ENCODE measurements at places on chromosomes 2 and 18.

DNA sequence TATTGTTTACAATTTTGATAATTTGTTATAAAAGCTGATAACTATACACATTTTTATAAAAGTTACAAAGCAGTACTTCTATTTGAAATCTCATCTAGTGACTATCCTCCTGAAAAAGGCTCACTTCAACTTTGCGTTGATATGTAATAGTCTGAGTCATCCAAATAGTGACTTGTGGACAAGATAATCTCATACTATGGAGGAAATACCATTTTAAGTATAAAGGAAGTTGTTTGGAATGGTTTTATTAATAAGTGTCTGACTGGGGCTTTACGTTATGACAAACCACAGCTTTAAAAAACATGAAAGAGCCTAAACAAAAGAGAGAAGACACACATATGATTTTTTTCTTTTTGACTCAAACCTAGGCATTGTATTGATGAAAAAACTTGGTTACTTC, 272.3 kb upstream of the COL3A1 start:
- no peak for DNase-seq

DNA sequence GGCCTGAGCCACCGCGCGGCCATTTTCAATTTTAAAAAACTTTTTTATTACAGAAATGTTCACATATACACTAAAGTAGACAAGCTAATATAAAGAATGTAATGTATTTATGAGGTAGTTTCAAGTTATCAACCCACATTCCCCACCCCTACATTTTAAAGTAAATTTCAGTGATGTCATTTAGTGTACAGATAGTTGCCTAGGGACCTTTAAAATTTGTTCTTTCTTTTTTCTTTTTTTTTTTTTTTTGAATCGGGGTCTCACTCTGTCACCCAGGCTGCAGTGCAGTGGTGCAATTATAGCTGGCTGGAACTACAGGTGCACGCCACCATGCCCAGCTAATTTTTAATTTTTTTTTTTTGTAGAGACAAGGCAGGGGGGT, 2.6 kb upstream of the LIMS1 start:
- no peak for DNase-seq

DNA sequence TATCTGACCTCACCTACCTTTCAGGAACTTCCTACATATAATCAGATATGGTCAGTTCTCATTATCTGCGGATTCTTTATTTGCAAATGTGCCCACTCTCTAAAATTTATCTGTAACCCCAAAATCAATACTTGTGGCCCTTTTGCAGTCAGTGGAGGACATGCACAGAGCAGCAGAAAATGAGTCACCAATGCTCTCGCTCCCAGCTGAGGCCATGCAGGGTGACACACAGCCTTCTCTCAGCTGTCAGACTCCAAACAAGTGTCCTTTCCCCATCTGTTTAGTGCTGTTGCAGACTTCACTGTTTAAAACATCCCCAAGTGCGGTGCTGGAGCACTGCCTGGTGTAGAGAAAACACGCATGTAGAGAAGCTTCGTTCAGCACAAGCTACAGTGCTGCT, 171.9 kb upstream of the SALL3 start:
- DNase-seq, result no peak

- DNase-seq, result no peak
Observed at GRCh38 chr2:888211-888801, 62.3 kb upstream of the SNTG2 start.

- no peak for DNase-seq
Observed at GRCh38 chr2:25255745-25256487, 85.8 kb downstream of the DNMT3A start.

GRCh38 chr2:85522090-85522647, 16.8 kb upstream of the MAT2A start:
- no peak for DNase-seq

- DNase-seq, result no peak
Observed at GRCh38 chr2:98868548-98869271, 67.3 kb downstream of the CRACDL start.

- no peak for DNase-seq
Observed at GRCh38 chr18:55250768-55251173, 291.5 kb upstream of the CCDC68 start.

DNA sequence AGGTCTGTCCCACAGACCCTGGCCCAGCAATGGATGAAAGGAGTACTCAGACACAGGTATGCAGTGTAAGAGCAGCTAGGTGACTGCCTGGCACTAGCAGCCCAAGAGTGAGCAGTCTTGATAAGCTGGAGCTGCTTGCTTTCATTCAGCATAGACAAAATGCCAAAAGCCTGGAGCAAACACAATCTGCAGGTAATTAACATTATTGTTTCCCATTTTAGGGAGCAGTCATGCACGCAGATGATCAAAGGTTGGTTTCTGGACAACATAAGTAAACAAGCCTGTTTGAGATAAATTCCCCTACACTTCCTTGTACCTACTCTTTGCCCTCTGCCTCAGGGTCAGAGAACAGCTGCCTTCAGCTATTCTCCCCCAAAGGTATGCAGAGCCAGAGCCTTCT, 73.7 kb upstream of the MSTN start:
- no peak for DNase-seq

GRCh38 chr18:48354746-48355260, 54.4 kb downstream of the ZBTB7C start:
- no peak for DNase-seq

- no peak for DNase-seq
Observed at GRCh38 chr2:68434981-68435380, 32.1 kb downstream of the FBXO48 start.

DNA sequence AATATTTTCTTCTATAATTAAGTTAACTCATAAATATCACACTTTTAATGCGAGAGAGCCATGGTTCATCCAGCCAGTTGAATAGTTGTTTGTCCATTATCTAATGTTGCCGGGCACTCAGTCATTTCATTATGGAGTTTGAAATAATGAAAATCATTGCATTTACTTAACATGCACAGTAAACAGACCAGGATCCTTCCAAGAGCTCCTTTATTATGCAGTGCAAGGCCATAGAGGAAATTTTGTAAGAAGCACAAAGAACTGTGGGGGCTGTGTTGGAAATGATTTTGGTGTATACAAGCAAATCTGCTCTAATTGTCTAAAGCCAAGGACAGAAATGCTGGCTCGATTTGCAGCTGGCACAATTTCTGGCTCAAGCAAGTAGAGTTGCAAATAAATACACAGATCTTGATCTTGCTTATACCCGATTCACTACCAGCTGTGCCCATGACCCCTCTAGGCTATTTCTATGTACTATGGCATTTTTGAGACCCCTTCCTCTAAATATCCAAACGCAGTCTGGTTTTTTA, 400.3 kb upstream of the HNRNPA3 start:
- DNase-seq, result no peak

DNA sequence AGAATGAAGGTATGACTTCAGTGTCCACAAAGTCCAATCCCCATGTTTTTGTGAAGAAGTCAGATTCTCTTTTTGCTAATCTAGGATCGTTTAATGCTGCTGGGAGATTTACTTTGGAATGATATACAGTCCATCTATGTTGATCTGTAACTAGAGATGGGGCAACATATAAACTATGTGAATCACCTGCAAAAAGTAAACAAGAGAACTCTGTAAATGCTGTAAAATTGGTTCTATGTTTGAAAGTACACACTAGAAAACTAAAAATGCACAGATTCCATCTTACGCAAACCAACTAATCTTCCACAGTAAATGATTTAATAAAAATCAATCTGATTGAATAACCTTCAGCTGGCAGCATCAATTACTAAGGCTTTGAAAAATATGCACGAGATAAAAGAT, 37.5 kb downstream of the VPS54 start:
- DNase-seq, result no peak

GRCh38 chr2:47174733-47175361, 19.7 kb upstream of the STPG4 start:
- DNase-seq, result no peak

DNA sequence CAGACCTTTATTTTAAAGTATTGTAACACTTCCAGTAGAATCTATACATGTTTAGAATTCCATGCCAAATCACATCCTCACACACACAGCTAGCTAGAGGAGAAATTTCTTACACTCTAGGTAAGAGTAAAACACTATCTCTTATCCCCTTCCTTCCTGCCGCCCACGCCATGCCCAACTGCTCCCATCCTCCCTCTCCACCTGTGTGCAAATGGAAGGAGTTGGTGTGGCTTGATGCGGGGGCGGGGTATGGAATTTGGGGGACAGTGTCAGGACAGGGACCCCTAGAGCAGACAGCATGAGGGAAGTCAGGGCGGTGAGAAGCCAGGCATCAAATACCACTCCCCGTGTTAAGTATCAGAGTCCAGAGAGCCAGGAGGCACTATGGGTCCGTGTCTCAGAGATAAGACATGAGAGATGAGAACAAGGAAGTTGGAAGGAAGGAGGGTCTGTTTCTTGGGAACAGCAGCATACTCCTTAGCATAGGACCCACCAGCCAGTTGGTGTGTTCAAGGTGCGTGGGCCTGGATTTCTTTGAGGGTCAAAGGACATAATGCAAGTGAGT, 48.6 kb upstream of the NOSTRIN start:
- DNase-seq, result no peak

DNA sequence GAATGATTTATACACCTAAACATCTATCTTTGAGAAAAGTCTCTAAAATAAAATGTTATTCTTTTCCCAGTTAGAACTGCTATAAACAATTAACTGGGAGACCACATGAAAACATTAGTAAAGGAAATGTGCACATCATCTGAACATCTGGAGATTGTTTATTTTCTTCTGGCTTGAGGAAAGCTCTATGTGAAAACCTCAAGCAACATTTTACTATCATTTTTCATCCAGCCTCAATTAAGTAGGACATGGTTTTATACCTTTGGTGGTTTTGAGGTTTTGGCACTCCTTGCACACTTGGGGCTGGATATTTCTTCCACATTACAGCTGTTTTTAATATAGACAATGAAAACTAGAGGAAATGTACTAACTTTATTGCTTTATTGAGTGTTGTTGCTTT, 609.5 kb upstream of the SLC8A1 start:
- no peak for DNase-seq

- no peak for DNase-seq
Observed at GRCh38 chr2:71609029-71609428, 155.7 kb downstream of the DYSF start.

- DNase-seq, result no peak
Observed at GRCh38 chr2:11669454-11670291, at the start of gene NTSR2. TSS of gene NTSR2 (minus strand) at chr2:11670195. CDS start at chr2:11670129, 66 bp downstream.

DNA sequence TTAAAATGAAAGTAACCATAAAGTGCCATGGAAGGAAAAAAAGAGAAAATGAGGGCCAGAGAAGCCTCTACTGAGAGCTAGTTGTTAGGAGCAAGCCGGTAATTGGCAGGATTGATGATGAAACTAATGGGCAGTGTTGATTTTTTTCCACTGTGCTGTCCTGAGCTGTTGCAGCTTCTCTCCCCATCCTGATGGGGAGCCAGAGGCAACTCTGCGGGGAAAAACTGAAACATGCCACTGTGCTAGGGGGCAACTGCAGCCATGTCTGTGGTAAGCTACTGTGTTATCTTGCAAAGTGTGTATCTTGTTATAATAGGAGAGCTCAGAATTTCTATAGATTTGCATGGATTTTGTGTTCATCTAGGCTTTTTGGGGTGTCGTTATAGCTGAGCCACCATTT, 487.9 kb downstream of the STK39 start:
- no peak for DNase-seq

- DNase-seq, result no peak
Observed at GRCh38 chr2:12769492-12770105, 52.9 kb downstream of the TRIB2 start.

GRCh38 chr2:54772110-54772509, 48.6 kb downstream of the EML6 start:
- no peak for DNase-seq

DNA sequence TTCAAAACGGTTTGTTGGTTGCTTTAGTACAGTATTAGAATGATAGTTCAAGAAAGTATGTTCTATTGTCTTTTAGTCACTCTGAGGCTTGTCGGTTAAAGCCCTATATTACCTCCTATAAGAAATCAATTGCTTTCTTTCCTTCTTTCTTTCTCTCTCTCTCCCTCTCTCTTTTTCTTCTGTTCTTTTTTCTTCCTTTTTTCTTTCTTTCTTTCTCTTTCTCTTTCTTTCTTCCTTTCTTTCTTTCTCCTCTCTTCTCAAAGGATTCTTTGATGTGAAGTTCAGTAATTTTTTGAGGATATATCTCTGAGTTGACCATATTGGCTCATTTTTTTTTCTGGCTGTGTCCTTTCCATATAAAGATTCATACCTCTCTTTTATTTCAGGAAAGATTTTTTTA, 249.4 kb downstream of the SRBD1 start:
- DNase-seq, result no peak

DNA sequence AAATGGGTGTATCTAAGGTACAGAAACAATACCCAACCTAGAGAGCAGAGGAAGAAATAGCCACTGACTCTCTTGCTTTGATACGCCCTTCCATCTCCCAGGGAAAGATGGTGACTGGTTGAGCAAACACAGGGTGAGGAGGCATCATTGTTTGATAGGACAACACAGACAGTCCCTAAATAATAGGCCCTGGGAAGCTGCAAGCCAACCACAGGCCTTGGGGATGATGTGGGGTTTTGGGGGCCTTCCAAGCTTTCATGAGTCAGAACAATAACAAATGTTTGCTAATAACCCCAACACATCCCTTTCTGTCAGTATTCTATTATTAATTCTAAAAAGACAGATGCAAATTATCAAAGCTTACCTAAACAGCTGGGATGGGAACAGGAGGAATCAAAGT, 9.8 kb downstream of the LGALSL start:
- DNase-seq, result no peak
